Heart left ventricle (tissue), 16 donors: ENCODE measurements at places on chromosomes 2 and 18. TPM values are rescaled to one million over a fixed set of nuclear protein-coding genes. Genes with fewer than 3 reads are reported as not detected.
A peak's percentile ranks its signal among the peaks of the same experiment; 100 is the strongest.

NCKAP5 gene
- 4.8 TPM for total RNA-seq

GRCh38 chr18:10194592-10194991 lies 259.8 kb upstream of the APCDD1 start:
- no peak for DNase-seq

PROKR1 gene
- total RNA-seq, result not detected

- DNase-seq, result no peak
Measured at GRCh38 chr2:204608237-204608939, 63.1 kb downstream of the PARD3B start.

DNA sequence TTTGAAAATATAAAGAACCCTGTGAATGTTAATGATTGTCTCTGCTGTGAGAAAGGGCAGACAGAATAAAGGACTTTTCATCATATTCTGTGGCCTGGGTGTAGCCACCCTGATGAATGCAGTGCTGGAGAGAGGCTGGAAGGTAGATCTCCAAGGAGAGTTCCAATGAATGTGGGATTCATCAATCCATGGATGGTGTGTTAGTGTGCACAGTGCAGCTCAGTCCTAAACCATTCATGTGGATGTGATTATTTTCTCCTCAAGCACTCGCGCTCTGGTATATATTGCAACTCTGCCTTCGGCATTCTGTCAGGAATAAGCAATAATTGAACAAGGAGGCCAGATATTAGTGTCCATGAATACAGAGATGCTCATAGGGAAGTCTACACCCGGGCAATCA lies 47.1 kb downstream of the LRRTM1 start:
- no peak for DNase-seq

DNA sequence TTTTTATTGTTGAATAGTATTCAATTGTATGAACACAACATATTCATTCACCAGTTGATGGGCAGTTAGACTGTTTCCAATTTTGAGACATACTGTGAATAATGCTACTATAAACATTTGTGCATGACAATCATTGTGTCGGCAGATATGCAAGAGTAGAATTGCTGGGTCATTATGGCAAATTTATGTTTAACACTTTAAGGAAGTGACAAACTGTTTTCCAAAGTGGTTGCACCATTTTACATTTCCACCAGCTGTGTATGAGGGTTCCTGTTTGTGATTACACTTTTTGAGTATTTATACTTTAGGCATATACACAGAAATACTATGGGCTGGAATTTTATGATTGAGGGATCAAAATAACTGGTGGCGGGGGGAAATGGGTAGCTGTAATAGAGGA lies 61.2 kb downstream of the MAP4K3 start:
- DNase-seq, result no peak

GRCh38 chr2:39158351-39158750 lies 37.5 kb upstream of the SOS1 start:
- no peak for DNase-seq

GRCh38 chr18:63161761-63162195 lies 157.8 kb downstream of the BCL2 start:
- DNase-seq, result no peak

GRCh38 chr18:30132959-30133358 lies 909.6 kb downstream of the DSC3 start:
- no peak for DNase-seq

- no peak for DNase-seq
Measured at GRCh38 chr2:230602562-230603230, 109.9 kb upstream of the CAB39 start.

GRCh38 chr18:49360582-49360981 lies 99.9 kb downstream of the DYM start:
- DNase-seq, result no peak

EHD3 gene
- 28.6 TPM for total RNA-seq

DNA sequence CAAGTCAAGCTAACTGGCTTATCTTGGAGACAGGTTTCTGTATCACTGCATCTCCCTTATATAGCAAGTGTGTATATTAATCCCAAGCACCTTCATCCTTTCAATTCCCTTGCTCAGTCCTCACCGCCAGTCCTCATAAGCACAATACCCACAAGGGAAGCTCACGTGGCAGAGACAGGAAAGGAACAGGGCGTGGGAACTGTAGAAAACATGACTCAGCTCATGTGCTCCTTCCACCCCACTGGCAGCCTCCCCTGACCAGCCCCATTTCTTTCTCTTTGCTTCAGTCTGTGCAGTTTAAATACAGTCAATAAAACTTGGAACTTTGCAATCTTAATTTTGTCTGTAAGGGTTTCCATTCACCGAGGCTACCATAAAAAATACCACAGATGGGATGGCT lies 36.5 kb upstream of the CDH19 start:
- peak; percentile 59 for DNase-seq

DNA sequence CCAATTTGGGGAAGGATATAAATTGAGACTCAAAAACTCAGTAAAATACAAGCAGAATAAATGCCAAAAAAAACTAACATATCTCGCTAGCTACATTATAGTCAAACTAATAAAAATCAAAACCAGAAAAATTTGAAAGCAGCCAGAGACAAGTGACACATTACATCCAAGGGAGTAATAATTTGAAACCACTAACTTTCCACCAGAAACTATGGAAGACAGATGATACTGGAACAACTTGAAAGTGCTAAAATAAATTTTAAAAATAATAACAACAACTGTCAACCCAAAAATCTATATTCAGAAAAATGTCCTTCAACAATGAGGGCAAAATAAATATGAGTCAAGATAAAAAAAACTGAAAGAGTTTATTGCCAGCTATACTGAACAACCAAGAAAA lies 110.7 kb downstream of the EVA1A start:
- DNase-seq, result no peak

GRCh38 chr2:234334756-234335155 lies 162.1 kb downstream of the ARL4C start:
- no peak for DNase-seq
